Ureter (tissue), 1 donor: ENCODE measurements at places on chromosomes 6 and 20. TPM values are rescaled to one million over a fixed set of nuclear protein-coding genes. Genes with fewer than 3 reads are reported as not detected.

RPN2 gene
- 215 TPM for total RNA-seq

ZNF322 gene
- 27.7 TPM for total RNA-seq

FABP7 gene
- total RNA-seq: not detected

NHLRC1 gene
- 4.1 TPM for total RNA-seq

HSPA1B gene
- 163 TPM for total RNA-seq

OARD1 gene
- total RNA-seq: 24.1 TPM
